Choroid plexus epithelial cell (primary cell): ENCODE measurements at places on chromosomes 1 and 21.

GRCh38 chr1:24874056-24874455, 56.0 kb downstream of the RUNX3 start:
- no peak for DNase-seq

- DNase-seq: no peak
These were observed 25.4 kb downstream of the RIPK4 start for GRCh38 chr21:41741253-41742072.

- DNase-seq: no peak
These were observed 530.7 kb upstream of the ADGRL2 start for GRCh38 chr1:81270051-81270450.

- peak; percentile 98 for DNase-seq
These were observed 2.0 kb downstream of the ADAMTS1 start for GRCh38 chr21:26842974-26843932.

GRCh38 chr1:53704804-53705445, 34.0 kb downstream of the GLIS1 start:
- no peak for DNase-seq

DNA sequence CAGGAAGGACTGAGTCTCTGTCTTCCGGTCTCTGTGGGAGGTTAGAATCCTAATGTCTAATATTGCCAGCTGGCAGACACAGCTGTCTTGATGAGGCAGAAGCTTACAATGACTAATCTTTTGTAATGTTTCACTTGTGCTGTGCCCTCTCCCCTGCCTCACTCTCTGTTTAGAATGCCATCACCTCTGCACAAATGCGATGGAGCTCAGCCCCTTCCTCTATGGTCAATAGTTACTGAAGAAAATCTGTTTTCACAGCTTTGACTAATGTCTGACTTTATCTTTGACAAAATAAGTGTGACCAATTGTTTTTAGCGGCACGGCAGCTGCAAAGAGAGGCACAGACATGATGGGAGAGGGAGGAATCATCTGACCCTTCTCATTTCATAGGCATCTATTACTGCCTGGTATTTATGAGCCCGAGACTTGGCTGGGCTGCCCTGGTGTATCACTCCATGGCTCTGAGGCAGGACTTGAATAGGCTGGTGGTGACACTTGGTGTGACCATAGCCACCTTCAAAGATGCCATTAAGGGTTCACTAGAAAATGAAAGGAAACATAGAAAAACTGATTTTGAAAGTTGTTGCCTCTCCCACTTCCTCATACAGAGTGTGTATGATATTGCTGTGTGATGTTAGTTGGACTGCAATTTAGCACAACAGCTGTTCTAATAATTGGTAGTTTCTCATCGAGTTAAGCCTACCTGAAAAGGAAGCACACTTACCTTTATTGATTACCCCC, 163.2 kb upstream of the NBPF11 start:
- DNase-seq: peak; percentile 29

DNA sequence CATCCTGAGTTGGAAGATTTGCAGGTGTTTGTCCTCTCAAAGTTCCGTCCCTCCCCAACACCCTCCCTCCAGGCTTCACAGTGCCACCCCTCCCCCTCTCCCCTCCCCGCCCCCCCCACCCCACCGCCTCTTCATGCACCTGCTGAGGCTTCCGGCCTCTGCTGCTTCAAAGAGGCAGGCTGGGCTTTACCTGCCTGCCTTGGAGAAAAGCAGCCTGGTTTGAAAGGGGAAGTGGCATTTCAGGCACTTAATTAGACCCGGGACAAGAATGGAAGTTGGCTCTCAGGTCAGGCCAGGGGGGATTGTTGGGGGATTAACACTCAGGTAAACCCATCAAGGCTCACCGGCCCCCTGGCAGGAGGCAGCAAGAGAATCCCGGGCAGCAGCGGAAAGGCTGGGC, 21.1 kb downstream of the PAX7 start:
- DNase-seq: no peak

DNA sequence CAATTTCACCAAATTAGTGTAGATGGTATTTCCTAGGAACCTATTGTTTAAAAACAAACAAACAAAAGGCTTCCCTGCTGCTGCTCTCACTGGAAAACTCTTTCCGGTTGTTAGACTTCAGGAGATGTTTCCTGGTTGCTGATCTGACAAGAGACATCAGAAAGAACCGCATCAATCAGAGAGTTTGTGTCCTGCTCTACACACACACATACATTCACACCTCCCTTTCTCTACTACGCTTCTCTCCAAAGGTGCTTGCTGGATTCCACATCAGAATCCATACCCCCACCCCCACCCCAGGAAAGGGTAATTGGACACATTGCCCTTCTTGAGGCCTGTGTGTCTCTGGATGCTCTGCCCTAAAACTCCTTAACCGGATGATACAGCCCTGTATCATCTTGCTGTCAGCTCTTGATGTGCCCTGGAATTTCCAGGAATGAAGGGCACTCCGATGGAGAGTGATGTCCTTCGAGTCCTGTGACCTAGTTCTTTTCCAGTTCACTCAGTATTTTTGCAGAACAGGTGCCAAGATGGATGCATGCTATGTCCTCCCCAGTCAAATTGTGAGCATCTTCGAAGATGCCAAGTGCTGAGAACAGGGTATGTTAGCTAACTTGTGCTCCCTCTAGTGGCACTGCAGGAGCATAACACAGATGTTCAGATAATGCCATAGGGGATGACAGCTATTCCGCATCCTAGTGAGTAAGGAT, 113.7 kb upstream of the SLC35F3 start:
- peak; percentile 77 for DNase-seq

GRCh38 chr1:116203181-116203723, 92.1 kb downstream of the MAB21L3 start:
- no peak for DNase-seq

GRCh38 chr1:11374748-11375110, 101.7 kb downstream of the UBIAD1 start:
- DNase-seq: no peak

GRCh38 chr1:24351918-24352627, 32.9 kb downstream of the GRHL3 start:
- peak; percentile 49 for DNase-seq

DNA sequence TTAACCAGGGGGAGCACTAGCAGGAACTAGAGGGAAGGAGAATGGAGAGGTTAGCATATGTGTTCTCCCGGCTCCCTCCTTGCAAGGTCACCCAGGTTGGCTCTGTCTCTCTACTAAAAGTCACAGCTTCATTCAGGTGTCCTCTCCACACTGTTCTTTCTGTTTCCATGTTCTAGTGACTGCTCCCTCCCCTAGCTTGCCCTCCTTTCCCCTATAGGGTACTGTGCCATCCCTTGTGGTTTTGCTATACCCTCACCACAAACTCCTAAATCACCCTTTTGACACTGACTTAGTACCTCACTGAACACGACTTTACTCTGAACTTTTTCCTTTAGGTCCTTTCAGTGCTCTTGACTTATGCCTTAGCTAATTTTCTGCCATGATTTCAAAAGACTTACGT, 389.3 kb downstream of the ST6GALNAC3 start:
- DNase-seq: no peak
